ENCODE measurements at places on chromosomes 7 and 10.

DNA sequence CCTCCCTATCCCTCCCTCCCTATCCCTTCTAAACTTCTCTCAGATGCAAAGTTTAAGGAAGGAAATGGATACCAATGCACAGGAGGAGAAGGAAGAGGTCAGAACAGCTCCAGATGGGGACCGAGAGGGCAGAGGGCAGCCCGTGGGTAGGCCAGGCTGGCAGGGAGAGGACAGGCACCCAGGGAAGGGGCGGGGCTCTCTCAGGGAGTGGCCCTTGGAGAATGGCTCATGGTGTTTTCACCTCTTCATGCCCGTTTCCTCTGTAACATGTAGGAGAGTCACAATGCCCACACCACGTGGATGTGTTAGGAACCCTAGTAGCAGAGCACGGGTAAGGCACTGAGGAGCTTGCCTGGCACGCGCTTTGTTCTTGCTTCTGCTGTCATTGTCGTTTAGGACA is 264.5 kb downstream of the CELF2 start:
- DNase-seq: no peak

DNA sequence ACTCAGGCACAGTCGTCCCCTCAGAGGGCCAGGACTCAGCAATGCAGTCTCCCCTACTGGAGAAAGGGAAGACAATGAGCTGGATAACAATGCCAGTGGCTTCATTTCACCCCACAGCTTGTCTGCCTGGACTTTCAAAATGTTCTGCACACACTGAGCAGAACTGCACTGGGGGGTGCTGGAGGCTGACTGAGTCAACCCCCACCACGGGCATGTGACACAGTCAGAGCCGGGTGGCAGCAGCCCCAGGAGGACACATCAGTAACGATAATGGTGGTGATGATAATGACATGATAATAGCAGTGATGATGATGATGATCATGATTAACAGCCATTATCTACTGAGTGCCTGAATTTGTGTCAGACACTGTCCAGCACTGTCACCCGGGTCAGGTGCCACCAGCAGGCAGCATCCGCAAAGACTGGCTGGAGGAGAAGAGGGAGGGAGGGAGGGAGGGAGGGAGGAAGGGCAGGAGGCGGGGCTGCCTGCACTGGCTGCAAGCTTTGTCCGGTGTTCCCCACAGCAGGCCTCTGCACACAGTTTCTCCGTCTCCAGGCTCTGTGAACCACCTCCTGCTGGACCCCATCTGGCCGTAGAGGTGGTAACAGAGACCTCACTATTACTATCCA is 67.4 kb downstream of the PLXNA4 start:
- no peak for DNase-seq

GRCh38 chr7:114085592-114086501 is 167.0 kb upstream of the PPP1R3A start:
- DNase-seq: peak; percentile 96

DNA sequence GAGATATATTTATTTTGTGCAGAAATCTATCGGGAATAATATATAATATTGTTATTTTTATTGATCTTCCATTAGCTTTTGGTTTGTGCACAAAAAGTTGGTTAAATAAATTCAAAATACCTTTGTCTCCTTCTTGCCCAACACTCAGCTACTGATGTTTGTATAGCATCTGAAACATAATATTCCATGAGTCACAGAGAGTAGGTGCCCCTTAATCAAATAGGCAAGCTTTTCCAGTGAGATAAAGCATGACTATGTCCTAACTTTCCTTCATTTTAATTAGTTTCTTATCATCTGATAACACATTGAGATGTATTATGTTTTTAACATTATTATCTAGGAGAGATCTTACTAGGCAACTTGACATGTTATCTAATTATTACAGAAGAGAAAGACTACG is 432.2 kb downstream of the KIF20B start:
- no peak for DNase-seq

DNA sequence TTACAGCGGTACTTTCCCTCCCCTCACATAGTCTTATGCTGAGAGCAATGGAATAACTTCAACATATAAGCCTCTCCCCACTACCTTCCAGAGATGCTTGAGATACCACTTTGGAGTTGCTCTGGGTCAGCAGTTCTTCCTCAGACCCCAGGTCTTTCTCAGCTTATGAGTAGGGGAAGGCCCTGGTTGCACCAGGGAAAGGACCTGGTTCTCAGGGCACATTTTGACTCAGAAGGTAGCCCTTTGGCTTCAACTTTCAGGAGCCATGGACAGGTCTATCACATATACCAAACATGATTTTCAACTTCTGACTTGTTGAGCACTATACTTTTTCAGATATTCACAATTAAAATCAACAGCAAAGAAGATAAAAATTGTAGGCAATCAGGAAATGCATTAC is 11.5 kb upstream of the FIGNL1 start:
- DNase-seq: no peak

GRCh38 chr10:80619036-80619435 is 81.3 kb downstream of the SH2D4B start:
- no peak for DNase-seq

DNA sequence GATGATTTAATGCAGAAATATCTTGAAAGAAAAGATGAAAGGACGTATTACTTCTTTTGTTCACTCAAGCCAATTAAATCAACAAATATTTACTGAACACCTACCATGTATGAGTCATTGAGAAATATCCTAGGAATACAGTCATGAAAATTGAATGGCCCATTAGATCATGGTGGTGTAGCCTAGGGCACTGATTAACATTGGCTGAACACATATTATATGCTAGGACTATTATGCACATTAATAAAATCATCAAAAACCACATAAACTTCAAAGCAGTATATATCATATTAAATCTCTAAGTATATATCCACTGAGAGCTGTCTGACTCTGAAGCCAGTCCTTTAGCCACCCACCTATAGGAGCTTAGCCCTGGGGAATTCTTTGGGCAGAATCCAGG is 41.8 kb downstream of the FAM204A start:
- no peak for DNase-seq

- no peak for DNase-seq
Observed at GRCh38 chr10:29397221-29397620, 108.4 kb downstream of the LYZL1 start.

- DNase-seq: no peak
Observed at GRCh38 chr10:44047361-44047760, 337.5 kb downstream of the CXCL12 start.

- no peak for DNase-seq
Observed at GRCh38 chr10:72009051-72009424, 44.8 kb downstream of the CHST3 start.

DNA sequence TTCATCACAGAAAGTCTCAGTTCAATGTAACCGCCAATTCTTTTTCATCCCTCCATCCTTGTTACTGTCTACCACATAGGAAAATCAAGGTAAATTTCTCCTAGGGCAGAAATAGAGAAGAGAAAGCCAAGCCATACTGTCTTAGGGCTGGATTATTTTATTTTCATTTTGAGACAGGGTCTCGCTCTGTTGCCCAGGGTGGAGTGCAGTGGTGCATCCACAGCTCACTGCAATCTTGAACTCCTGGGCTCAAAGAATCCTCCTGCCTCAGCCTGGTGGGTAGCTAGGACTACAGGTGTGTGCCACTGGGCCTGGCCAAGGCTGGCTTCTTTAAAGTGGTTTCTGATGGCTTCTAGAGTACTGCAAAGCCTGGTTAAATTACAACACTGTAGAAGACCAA is 181.7 kb downstream of the SRPK2 start:
- no peak for DNase-seq

GRCh38 chr7:21757537-21758282 is 188.0 kb downstream of the CDCA7L start:
- DNase-seq: no peak

GRCh38 chr10:34063592-34063991 is 729.1 kb upstream of the NRP1 start:
- no peak for DNase-seq

DNA sequence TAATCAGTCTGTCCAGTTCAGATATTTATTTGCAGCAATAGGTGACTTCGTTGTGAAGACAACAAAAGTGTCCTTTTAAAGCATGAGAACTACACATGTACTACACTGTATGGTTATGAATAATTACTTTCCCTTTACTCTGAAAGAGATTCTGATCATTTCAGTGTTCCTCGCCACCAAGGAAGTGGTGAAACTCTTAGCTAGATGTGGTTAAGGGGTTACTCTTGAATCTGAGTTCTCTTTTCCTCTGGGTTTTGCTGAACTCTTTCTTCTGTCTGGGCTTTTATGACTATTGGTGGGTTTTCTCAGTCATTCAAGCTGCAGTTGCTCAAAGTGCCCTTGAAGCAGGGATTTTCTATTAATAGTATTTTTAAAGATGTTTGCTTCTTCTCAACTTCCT is 127.9 kb upstream of the SEM1 start:
- no peak for DNase-seq

DNA sequence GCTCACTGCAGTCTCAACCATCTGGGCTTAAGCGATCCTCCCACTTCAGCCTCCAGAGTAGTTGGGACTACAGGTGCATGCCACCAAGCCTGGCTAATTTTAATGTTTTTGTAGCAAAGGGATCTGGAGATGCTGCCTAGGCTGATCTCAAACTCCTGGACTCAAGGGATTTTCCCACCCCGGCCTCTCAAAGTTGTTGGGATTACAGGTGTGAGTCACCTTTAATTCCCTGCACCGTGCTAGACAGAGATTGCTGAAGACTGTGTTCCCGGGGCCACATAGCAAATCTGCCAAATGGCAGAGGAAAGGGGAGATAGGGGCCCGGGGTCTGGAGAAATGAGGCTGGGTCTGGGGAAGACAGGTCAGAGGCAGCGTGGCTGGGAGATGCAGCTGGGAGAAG is 20.6 kb upstream of the PSMG3 start:
- DNase-seq: no peak

DNA sequence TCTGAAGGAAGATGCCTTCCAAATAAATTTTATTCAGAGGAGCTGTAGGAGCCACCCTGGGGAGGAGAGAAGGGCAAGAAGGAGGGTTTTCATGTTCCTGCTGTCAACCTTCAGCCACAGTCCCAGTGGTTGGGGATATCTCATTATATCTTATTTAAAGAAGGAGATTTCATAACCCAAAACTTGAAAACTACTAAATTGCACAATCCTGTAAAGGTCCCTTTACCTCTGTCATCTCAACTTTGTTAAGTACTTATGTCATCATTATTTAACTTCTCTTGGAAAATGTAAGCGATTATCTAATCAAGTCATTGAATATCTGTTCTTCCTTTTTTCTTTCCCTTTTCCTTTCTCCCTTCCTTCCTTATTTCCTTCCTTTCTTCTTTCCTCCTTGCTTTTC is 794.5 kb upstream of the IGFBP3 start:
- no peak for DNase-seq

DNA sequence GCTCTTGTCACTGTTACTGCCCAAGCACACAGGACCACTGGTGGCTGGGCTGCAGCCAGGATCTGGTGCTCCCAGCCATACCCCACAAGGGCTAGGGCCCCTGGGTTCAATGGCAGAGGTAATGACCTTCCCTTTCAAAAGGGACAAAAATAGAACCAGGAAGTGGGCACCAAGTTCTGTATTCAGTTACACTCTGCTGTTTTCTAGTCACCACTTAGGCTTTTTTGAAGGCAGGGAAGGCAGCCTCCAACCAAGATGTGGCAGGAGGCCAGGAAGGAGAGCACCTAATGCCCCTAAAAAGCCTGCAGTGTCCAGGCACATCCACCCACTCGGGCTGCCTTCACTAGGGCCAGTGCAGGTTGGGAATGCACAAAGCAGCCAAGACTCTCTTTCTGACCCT is 47.8 kb downstream of the NOD1 start:
- no peak for DNase-seq

DNA sequence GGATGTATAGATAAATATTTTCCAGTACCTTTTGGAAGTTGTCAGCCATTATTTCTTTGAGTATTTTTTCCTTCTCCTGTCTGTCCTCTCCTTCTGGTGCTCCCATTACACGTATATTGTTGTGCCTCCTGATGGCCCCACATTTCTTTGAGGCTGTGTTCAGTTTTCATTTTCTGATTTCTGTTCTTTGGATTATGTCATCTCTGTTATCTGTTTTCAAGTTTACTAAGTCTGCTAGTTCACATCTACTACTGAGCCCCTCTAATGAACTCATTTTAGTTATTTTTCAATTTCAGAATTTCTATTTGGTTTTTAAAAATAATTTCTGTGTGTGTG is 16.3 kb downstream of the RBM33 start:
- no peak for DNase-seq

DNA sequence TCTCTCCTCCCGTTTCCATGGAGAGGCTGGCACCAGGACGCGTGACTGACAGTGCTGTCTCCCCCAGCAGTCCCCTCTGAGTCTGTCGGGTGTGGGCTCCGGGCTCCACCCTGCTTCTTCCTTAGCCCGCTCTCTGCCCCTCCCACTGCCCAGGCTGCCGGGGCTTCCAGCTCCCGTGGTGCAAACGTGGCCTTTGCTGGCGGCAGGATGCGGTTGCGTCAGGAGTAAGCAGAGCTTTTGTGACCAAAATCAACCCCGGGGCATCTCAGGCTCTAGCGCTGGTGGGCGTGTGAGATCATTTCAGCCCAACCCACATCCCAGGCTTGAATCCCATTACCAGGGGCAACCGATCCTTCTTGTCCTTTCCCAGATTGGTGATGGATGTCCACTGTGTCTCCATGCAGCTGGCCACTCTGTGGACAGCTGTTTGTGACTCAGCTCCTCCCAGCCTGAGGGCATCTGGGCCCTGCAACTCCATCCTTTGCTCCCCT is 28.2 kb downstream of the PTPRE start:
- DNase-seq: no peak

GRCh38 chr10:34821587-34822585 is 6.8 kb upstream of the PARD3 start:
- no peak for DNase-seq

DNA sequence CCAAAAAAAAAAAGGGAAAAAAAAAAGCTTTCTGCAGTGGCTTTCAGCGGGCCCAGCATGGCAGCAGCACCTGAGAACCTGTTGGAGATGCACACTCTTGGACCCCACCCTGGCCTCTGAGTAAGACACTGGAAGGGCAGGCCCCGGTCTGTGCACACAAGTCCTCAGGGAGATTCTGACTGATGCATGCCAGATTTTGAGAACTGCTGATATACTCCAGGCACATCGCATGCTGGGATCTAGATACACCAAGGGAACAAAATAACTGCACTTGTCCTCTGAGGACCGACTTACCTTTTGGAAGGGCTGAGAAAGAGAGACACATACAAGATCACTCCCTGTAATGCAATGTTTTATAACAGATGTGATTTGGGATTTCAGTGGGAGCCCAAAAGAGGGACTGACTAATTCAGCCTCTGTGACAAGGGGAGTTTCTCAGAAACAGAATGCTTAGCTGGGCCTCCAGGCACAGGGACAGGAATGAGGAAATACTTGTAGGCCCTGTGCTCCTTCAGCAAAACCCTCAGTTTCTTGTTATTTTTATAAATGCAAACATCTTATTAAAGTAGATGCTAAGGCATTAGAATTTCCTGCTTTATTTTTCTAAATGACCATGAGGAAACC is 8.2 kb downstream of the EGFR start:
- no peak for DNase-seq

GRCh38 chr7:97117372-97118188 is at the start of gene SDHAF3:
Gene SDHAF3, plus strand, starts transcription at chr7:97117698. Its CDS starts 26 bp downstream, at chr7:97117724.
- DNase-seq: peak; percentile 98

- DNase-seq: no peak
Observed at GRCh38 chr7:34361663-34362250, 296.3 kb upstream of the NPSR1 start.

GRCh38 chr7:111839261-111839660 is 277.0 kb upstream of the IMMP2L start:
- no peak for DNase-seq
